ENCODE measurements at places on chromosomes 2 and 18. TPM values are rescaled to one million over a fixed set of nuclear protein-coding genes. Genes with fewer than 3 reads are reported as not detected.

GRCh38 chr2:28381225-28382180, 11.2 kb upstream of the FOSL2 start:
- no peak for DNase-seq

DNA sequence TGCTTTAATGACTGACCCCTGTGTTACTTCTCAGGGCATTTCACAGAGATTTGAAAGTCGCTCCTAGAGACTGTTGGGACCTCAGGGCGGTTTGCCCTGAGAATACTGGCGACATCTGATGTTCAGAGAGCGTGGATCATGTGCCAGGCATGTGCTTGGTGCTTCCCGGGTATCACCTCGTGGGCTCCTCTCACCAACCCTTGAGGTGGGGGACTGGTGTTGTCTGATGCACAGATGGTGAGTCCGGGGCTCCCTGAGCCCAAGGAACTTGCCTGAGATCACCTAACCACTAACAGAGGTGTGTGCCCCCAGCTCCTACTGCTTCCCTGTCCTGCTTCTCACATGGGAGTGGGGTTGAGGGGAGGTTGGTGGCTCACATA, 16.2 kb downstream of the ATOH8 start:
- no peak for DNase-seq

DNA sequence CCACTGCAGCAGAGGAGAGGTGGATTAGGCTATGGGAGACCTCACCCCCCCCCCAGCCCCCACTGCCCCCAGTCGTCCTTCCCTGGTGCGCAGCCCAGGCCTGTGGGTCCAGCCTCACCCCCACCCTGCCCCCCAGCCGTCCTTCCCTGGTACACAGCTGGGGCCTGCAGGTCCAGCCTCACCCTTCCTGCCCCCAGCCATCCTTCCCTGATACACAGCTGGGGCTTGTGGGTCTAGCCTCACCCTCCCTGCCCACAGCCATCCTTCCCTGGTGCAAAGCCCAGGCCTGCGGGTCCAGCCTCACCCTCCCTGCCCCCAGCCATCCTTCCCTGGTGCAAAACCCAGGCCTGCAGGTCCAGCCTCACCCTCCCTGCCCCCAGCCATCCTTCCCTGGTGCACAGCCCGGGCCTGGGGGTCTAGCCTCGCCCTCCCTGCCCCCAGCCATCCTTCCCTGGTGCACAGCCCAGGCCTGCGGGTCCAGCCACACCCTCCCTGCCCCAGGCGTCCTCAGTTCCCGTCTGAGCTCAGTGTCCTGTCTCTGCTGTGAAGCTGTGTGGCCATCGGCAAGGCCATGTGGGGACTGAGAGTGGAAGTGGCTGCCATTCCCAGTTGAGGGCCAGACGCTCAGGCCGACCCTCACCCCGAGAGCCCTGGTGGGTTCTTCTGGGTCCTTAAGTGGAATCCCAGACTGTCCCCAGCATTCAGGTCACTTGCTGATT, 86.8 kb upstream of the SNTG2 start:
- DNase-seq: no peak

GRCh38 chr18:35153609-35154272, 87.1 kb upstream of the ZNF397 start:
- peak; percentile 25 for DNase-seq

GRCh38 chr2:127621981-127622431, 23.9 kb upstream of the GPR17 start:
- DNase-seq: no peak

- no peak for DNase-seq
Measured at GRCh38 chr2:7031547-7032245, 114.5 kb downstream of the RNF144A start.

DNA sequence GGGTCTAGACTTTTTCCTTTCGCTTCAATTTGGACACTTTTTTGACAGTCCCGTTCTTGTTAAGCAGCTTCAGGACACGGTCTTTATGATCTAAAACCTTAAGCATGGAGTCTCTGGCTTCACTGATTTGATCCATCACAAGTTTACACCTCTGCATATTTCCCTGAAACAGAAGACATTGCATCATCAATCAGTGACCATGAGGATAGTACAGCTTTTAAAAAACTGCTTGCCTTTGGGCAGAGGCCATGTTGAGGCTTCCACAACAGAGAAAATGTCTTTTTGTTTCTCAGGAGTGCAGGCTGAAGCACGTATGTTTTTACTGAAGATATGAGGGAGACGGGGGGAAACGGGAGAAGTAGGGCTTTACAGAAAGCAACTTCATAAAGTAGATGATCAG, 56.2 kb upstream of the AMMECR1L start:
- no peak for DNase-seq

- DNase-seq: no peak
Measured at GRCh38 chr2:11602563-11603204, 67.3 kb downstream of the NTSR2 start.

GRCh38 chr2:122255924-122256323, 500.5 kb downstream of the TSN start:
- DNase-seq: no peak

DNA sequence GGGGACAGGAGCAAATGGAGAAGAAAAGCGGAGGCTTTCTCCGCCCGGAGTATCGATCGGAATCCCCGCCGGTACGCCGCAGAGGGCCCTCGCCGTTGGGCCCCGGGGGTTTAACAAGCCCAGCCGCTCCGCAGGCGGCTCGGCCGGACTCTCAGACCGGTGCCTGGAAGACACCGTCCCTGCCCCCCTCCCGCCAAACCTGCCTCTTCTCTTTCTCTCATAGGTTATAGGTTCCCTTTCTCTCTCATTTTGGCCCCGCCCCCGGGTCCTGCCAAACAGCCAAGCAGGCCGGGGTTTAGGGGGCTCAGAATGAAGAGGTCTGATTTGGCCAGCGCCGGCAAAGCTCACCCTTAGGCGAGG, 4.4 kb downstream of the ONECUT2 start:
- no peak for DNase-seq

GRCh38 chr2:204664708-204665121, 119.4 kb downstream of the PARD3B start:
- no peak for DNase-seq

DNA sequence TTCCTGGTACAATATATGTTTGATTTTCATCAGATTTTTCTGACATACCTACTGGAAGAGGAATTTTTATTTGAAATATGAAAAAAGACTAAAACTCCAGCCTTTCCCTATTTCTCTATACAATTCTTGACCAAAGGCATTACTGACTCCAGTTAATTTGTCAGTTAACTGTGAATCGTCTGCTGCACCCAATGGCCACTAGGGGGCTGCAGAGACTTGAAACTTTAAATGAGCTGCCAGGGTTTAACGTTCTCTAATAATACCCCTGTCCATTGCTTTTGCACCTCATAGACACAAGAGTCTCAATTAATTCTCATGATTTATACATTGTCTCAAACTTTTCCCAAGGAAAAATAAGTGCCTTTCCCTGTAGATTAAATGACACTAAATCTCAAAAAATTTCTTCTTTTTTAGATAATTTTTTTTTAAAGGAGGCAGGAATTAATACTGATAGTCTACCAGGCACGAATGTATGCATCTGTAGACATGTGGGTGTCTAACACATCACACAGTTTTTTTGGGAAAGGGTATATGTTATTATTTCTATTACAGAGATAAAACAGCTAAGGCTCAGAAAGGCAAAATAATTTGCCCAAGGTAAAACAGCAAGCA, 1.8 kb upstream of the ALK start:
- peak; percentile 21 for DNase-seq

- no peak for DNase-seq
Measured at GRCh38 chr2:103605071-103605780, 843.4 kb downstream of the TMEM182 start.

- DNase-seq: peak; percentile 55
Measured at GRCh38 chr2:196101325-196101991, 32.8 kb upstream of the DNAH7 start.

DNA sequence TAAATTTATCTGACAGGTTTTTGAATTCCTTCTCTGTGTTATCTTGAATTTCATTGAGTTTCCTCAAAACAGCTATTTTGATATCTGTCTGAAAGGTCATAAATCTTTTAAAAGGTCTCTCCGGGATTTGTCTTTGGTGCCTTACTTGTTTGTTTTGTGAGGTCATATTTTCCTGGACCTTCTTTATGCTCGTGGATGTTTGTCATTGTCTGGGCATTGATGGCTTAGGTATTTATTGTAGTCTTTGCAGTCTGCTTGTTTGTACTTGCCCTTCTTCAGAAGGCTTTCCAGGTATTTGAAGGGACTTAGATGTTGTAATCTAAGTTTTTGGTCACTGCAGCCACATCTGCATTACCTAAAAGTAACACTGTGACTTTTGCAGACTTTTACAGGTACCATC, 355.2 kb downstream of the PARD3B start:
- DNase-seq: no peak

DNA sequence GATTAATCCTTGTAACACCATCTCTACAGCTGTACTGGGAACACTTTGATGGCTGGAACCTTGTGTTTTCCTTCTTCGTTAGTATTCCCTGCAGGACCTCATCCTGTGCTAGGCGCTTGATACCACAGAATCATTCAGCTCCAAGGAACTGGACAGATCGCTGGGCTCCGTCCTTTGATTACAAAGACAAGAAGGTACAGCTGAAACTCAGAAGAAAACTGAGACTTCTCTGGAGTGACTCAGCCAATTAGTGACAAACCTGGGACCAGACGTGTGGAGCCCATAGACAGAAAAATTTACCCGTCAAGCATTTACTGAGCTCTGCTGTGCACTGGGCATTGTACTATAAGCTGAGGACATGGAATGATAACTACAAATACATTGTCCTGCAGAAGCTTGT, 67.3 kb downstream of the NCKAP5 start:
- no peak for DNase-seq

GRCh38 chr18:48798334-48799245, 152.2 kb downstream of the SMAD7 start:
- DNase-seq: no peak

DNA sequence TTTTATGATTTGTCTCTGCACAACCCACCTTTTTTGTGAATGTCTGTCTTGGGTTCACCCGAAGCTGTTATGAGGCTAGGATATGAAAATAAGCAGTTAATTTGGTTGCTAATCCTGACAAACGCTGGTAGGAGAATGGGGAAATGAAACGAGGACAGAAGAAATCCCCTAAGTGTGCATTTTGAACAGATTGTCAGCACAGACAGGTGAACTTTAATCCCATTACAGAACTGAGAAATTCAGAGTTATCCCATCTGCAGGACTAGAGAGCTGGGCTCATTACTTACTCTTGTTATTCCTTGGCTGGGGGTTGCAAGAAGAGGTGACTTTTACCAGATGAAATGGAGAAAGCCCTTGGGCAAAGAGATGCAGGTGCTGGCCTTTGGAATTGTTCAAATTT, 123.3 kb upstream of the NYAP2 start:
- no peak for DNase-seq

DNA sequence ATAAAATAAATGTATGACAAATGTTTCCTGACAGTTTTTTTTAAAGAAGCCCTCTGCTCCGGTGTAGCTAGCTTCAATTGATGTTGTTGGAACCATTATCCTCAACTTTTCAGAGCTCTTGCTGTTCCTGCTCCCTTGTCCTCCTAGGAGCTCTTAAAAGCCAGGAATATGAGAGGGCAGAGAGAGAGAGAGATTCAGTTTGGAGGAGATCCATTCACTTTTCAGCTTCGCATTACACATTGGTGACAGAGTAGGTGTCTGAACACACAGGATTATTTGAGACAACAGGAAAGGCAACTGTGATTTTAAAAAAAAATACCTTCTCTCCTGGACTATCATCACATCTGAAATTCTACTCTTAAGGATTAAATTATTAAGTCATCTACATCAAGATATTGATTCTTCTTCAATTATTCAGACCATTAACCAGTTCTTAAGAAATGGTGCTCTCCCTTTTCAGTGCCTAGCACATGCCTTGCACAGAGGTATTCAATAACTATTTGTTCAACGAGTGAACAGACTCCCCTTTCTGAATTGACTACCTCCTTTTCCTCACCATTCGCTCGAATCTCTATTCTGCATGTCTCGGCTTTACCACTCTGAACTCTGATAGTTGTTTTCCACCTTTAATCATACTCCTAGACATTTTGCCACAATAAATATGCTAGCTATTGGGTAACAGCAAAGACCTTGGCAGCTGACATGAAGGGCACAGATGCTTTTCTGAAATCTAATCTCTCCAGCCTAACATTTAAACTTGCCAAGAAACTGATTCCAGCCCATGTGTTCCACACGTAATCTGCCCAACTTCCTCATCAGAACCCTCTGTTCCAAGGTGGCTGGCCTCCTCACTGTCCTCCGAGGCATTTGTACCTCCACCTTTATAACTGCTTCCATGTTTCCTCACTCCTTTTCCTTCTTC, 28.6 kb upstream of the SLC35F5 start:
- DNase-seq: no peak

GRCh38 chr2:98538280-98539041, 69.9 kb downstream of the COA5 start:
- no peak for DNase-seq

DNA sequence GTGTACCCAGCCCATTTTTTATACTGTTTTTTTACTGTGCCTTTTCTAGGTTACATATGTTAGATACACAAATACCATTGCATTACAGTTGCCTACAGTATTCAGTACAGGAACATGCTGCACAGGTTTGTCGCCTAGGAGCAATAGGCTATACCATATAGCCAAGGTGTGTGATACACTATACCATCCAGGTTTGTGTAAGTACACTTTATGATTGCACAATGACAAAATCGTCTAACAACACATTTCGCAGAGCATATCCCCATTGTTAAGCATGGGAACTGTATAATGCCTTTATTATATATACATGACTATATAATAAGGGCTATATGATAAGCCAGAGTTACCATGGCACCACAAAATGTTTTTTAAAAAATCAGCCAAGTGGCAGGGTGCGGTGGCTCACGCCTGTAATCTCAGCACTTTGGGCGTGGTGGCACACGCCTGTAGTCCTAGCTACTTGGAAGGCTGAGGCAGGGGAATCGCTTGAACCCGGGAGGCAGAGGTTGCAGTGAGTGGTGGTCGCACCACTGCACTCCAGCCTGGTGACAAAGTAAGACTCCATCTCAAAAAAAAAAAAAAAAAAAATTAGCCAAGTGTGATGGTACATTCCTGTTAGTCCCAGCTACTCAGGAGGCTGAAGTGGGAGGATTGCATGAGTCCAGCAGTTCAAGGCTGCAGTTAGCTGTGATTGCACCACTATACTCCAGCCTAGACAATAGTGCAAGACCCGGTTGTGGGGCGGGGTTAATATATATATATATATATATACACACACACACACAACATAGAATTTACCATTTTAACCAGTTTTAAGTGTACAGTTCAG, 2.8 kb upstream of the CENPA start:
- DNase-seq: no peak

DNA sequence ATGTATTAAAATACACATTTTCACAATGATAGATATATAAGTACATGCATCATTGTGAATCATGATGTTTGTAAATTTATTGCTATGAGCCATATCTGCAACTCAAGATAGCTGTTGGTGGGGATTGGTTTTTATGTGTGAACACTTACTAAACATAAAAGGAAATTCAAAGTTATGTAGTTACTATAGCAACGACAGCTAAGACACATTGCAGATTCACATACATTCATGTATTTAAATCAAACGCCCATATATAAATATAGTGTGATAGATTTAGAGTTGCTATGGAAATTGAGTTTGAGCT, 65.6 kb downstream of the MAPRE2 start:
- DNase-seq: no peak

- no peak for DNase-seq
Measured at GRCh38 chr2:43223521-43224001, 2.8 kb downstream of the ZFP36L2 start.

Gene TRIB2
- 50.3 TPM for polyA plus RNA-seq

Gene HOXD8
- polyA plus RNA-seq: not detected

Gene MCEE
- polyA plus RNA-seq: 26.2 TPM

Gene ELOA2
- polyA plus RNA-seq: not detected

Gene SLC16A14
- 0.44 TPM for polyA plus RNA-seq

Gene DPYSL5
- not detected for polyA plus RNA-seq

Gene CCDC150
- not detected for polyA plus RNA-seq

Gene ZNF532
- polyA plus RNA-seq: 4.6 TPM
